ENCODE measurements at places on chromosomes 1 and 21.

DNA sequence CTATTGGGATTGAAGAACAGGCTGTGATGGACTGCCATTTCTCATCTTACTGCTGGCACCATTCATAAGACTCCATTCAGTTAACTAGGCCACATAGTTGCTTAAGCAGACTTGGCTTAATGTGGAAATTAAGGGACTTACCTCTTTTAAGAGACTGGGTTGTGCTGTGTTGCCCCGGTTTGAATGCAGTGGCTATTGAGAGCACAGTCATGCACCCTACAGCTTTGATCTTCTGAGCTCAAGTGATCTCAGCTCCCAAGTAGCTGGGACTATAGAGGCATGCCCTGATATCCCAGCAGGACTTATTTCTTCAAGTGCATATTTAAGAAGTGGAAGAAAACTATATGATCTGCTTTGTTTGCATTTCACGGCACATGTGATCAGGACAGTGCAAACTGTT, 181.1 kb downstream of the RASAL2 start:
- DNase-seq: no peak

DNA sequence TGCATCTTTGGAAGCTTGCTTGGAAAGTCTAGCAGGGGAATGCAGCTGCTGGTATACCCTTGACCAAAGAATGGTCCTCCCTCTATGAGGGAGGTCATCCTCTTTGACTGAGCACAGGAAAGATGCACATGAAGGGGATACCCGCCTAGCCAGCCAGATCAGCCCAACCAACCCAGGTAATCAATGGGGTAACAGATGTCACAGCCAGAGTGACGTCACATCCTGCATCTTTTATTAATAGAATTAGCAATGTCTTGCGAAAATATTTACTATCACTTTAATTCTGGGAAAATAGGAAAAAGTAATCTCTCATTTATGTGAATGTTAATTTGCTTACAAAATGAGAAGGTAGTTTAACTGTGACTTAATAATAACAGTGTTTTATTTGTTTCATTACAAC, 25.6 kb upstream of the PTBP2 start:
- no peak for DNase-seq

GRCh38 chr1:3369446-3370076, 84.9 kb upstream of the ARHGEF16 start:
- no peak for DNase-seq

GRCh38 chr1:109214695-109215623, 1.2 kb downstream of the SARS1 start:
- DNase-seq: peak; percentile 61

DNA sequence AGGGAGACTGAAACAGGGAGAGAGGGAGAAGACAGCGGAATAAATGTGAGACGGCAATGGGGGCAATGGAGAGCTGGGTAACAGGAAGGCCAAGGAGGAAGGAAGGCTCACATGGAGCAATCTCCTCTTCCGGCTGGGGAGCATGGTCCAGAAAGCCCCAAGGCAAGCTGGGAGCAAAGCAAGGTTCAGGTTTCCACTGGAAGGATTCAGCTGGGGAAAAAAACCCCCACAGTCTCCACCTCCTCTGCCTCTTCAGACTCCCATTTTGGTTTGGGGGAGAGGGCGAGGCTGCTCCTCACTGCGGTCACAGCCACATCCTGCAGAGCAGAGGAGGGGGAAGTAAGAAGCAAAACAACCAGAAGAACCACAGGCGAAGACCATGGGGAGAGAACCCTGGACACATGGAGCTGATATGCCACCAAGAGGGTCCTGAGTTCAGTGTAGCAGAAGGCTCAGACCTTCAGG, 650 bp downstream of the TNFAIP8L2 start:
- peak; percentile 73 for DNase-seq

DNA sequence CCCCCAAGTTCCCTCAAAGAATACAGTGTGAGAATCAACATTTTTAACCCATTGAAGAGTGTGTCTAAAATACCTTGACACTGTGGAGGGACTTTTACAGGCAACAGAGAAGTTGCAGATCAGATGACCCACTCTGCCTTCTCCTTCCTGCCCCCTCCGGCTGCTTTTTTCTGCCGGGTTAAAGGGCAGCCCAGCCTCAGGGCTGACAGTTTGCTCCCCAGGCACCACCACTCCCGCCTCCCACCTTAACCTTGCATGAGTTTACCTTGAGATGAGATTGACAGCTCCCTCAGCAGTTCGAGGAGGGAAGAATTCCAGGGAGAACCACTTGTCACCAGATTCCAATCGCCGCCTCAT, 3.2 kb downstream of the MTHFR start:
- no peak for DNase-seq

- DNase-seq: no peak
Observed at GRCh38 chr1:107618539-107618938, 346.4 kb downstream of the VAV3 start.

- DNase-seq: no peak
Observed at GRCh38 chr1:93649231-93649630, 32.4 kb downstream of the BCAR3 start.

DNA sequence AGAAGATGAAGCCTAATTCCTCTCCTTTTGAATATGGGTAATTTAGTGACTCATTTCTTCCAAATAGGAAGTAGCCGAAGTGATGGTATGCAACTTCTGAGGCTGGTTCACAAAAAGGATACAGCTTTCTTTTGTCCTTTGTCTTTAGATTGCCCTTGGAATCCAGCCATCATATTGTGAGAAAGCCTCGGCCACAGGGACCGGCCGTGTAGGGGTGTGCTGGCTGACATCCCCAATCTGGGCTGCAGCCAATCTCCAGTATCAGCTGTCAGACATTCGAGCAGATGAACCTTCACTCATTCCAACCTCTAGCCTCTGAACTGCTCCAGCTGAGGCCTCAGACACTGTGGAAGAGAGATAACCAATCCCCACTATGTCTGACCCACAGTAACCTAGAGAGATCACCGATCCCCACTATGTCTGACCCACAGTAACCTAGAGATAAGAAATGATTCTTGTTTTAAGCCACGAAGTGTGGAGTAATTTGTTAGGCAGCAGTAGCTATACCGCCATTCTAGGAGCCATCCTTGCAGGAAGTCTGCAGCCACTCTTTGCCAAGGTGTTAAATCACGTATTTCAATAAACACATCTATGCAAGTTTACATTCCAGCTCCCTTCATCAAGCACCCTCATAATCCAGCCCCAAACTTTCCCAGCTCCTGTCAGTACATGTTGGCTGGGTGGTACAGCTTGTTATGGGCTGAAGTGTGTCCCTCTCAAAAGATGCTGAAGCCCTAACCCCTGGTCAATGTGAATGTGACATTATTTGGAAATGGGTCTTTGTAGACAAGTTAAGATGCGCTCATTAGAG, 2.9 kb upstream of the DIP2A start:
- DNase-seq: no peak

DNA sequence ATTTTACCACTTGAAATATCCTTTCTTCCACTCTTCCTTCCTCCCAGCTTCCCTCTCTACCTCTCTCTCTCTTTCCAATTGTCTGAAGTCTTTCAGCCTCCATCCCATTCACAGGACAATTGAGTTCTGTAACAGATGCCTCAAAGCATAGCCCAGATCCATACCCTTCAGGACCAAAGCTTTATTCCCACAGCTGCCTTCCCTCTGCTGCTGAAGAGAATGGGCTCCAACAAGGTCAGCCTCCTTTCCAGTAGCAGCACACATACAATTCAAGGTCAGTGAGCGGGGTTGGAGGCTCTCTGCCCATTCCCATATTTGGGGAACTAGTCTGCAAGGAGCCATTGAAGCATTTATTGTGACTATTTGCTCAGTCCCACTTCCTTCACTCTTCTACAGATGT, 179.9 kb downstream of the DPYD start:
- DNase-seq: no peak

- no peak for DNase-seq
Observed at GRCh38 chr1:34155860-34156259, 9.2 kb downstream of the CSMD2 start.

DNA sequence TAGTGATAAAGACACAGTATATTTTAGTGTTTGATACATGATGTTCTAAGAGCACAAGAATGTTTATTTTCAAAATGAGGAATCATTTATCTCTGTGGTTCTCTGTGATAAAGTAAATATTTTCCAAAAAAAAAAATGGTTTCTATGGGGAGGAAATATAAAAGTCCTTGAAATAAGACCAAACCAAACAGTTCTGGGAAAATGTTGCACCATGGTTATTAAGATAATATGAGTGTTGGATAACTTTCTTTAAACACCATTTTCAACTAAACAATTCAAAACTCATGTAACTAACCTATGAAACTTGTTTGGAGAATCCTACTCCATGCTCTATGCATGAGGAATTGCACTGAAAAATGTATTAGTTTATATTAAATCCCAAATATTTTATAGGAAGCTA, 184.6 kb downstream of the KCNT2 start:
- no peak for DNase-seq

DNA sequence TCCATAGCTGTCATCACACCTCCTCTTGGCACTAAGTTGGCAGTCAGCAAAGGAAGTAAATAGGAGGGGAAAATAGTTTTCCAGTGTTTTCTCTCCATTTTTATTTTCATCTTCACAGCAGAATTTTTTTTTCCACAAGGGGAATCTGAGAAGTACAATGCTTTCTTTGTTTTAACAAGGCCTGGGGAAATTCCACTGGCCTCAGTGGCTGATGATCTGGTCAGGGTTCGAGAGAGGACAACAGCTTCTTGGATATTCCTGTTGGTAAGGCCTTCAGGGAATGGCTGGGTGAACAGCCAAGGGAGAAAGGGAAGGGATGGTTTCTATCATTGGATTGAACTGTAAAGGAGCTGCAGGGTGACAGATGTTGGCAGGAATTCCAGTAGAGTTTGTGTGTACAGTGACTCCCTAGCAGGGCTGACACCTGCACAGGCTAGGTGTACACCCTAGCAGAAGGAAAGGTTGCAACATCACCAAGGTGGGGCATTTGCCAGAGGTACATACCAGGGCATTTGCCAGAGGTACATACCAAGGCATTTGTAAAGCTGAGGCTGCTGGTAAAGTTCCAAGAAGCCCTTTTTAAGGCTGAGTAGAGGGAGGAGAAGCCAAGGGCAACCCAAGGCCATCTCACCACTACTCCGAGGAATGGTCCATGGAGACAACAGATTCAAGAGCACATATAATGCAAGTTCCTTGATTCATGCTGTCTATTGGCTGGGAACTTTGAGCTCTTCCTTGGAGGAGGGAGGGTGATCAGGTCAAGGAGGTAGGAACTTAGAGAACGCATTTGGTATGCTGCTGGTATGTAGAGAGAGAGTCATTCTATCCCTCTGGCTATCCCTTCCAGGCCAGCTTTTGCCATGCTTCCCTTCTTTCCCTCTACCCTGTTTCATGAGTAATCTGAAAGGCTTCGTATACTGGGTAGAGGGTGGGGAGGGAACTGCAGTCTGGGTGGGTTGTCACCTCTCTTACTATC, 3.1 kb downstream of the GJA5 start:
- DNase-seq: no peak

DNA sequence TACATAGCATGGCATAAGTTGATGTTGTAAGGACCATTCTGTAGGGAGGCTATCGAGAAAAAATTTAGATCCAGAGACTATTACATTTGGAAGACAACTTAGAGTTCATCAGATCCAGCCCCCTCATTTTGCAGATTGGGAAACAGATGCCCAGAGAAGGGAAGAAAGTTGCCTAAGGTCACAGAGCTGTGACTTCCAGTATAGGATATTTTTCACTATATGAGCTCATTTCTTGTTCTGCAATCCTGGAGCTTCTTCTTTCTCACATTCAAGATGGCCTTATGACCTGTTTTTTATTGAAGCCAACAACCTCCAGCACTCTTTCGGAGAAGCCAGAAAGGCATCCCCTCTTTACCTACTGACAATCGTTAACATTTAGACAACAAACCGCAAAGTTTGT, 421.8 kb upstream of the PLXNA2 start:
- DNase-seq: no peak

DNA sequence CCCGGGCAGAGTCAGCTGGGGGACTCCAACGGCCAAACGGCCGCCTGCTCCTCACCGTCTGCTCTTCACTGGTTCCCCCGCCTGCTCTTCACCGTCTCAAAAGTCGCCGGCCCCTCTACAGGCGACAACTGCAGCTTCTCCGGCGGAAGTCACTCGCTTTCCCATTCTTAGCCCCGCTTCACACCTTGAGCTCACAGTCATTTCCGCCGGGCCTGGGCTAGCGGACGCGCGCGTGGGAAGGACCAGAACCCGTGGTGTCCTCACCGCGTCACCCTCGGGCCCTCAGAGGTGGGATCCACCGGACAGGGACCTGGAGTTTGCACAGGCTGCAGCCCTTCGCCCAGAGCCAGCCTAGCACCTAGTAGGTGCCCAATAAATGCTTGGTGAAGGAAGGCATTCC, 27.9 kb upstream of the HJV start:
- no peak for DNase-seq

DNA sequence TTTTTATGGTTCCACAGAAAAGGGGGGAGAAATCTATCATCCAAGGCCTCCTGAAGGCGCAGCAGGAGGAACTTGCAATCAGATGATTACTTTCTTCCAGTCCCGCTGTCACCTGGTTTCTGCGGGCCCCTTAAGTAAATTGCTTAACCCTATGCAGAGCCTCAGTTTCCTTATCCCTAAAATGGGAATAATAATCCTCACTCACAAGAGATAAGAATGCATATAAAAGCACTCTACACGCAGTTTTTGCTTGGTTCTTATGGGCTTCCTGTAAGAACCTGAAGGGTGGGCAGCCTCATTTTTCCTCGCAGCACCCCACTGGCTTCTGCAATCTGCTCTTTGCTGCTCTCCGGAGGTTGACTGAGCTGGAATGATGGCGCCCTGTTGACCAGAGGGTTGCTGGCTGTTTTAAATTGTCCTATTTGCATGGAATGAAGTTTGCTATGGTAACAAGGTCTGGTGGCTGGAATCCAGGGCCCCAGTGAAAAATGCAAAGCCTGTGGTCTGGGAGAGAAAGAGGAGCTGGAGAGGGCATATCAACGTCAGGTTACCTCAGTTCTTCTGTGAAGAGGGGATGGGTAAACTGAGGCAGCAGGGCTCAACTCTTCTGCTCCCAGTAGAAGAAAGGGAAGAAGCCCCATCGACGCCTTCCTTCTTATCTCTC, 1.0 kb upstream of the KAZN start:
- DNase-seq: no peak

GRCh38 chr1:156262461-156263287, 14.8 kb upstream of the PAQR6 start:
- no peak for DNase-seq

GRCh38 chr1:155062702-155063411, 683 bp upstream of the EFNA4 start:
- peak; percentile 63 for DNase-seq
